Kasumi-1 (cell line): ENCODE measurements at places on chromosomes 5 and 9.

DNA sequence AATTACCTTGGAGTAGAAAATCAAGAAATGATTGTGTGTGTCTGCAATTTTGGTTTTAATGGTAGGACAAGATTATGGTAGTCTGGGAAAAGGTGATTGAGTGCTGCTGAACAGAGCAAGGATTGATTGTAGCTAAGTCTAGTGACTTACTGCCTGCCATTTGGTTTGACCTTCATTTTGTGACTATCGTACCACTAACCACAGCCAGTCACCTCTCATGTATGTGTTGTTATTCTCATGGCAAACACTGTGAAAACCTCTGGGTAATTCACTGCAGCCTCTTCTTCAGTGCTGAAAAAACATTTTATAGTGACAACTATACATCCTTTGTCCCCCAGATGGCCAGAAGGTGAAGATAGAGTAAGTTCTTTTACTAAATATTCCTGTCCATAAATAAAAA is 37.5 kb downstream of the CTNNA1 start:
- DNase-seq = no peak

- DNase-seq = no peak
These were observed 17.0 kb downstream of the CDK5RAP2 start for GRCh38 chr9:120562861-120563443.

DNA sequence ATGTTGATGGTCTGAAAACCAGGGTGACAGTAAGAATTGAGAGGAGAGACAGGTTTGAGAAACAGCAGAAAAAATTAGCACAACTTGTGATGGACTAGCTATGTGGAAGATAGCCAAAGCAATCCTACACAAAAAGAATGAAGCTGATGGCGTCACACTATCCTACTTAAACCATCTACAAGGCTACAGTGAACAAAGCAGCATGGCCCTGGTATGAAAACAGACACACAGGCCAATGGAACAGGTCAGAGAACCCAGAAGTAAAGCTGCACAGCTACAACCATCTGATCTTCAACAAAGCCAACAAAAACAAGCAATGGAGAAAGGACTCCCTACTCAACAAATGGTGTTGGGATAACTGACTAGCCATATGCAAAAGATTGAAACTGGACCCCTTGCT is 7.5 kb upstream of the UBE2R2 start:
- no peak for DNase-seq

DNA sequence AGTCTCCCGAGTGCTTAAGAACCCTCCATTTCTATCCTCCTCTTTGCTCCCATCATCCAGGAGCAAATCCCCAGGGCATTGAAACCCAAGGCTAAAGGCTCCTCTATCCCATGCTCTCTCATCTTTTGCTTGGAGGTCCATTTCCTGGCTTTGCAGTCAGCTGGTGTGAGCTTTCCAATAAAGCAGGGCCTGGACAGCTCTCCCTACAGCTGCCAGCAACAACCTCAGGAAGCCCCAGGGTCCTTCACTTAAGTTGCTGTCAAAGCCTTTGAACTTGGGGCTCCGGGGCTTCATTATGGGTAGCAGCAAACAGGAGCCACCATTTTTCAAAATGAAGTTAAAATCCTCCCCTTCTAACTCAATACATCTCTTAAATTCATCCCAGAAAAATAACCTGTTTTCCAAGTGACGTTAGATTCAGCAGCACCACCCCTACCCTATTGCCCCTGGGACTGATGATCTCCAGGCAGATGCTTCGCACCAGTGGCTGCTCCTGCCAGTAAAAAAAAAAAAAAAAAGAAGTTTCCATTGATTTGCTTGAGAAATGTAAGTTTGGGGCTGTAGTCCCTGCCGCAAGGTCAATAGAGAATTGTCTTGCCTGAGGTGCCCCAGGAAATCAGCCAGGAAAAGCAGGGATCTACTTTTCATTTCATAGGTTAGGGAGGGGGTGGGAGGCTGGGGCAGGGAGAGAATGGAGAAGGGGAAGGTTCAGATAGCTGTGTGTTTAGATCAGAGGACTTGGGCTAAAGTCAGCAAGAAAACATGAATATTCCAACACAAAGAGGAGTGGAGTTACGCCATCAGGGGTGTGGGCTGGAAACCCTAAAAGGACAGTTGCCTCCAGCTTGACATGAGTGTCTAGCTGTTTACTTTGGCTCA is 83.8 kb upstream of the IL6ST start:
- DNase-seq = no peak
